ENCODE measurements at places on chromosomes 12 and 14. TPM values are rescaled to one million over a fixed set of nuclear protein-coding genes. Genes with fewer than 3 reads are reported as not detected.
A peak's percentile ranks its signal among the peaks of the same experiment; 100 is the strongest.

- no peaks in the 10 kb centered on the region for H3K36me3 ChIP-seq
- H3K4me1 ChIP-seq, result no peaks in the 10 kb centered on the region
- DNase-seq, result no peak
- no peak overlapping the region for H3K27ac ChIP-seq
- no peak overlapping the region for H3K4me3 ChIP-seq
- H3K27me3 ChIP-seq, result no peaks in the 10 kb centered on the region
These were observed 6.6 kb upstream of the PPM1A start for GRCh38 chr14:60242429-60242828.

DNA sequence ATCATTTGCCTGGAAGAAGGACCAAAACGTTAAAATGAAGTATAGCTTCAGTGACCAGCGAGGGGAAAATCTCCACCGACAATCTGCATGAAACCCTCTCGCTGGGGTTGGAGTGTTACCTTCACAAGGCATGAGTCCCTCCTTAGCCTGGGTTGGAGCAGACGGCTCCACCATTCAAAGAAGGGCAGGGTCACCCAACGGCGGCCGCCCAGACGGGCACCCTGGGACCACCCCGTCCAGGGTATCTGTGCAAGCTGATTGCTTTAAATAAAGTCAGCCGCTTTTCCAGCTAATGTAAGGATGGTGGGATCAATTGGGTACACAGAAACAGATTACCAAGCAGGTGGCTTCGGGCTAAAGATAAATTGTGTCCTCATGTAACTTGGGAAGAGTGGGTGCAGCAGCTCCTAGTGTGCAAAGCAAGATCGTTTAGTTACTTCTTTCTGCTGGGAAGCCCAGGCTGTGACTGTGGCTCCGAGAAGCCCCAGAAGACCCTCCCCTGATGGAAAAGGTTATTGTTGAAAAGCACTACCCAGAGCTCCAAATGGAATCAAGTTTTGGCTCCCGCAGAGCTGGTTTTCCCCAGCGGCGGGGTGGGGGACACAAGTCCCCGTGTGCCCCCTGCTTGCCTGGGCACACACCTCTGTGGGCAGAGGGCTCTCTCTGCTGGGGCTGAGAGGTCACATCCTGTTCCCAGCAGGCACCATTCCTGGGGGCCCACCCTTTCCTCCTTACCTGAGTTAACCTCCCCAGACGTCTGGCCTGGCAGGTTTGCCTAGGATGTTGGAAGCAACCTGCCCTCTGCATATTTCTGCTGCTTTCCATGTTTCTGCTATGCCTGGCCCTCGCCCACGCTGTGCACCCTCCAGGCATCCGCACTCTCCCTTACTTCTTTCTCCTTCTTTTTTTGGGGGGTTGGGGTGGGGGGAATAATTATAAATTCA lies 318.6 kb upstream of the DIO3 start:
- H3K4me3 ChIP-seq, result no peak overlapping the region
- H3K4me1 ChIP-seq, result no peaks in the 10 kb centered on the region
- DNase-seq, result no peak
- H3K36me3 ChIP-seq, result no peaks in the 10 kb centered on the region

GRCh38 chr14:102532204-102532658 lies 22.7 kb upstream of the ANKRD9 start:
- H3K4me1 ChIP-seq, result no peaks in the 10 kb centered on the region
- H3K27ac ChIP-seq, result no peak overlapping the region

- no peaks in the 10 kb centered on the region for H3K4me1 ChIP-seq
- H3K36me3 ChIP-seq, result no peaks in the 10 kb centered on the region
- H3K27me3 ChIP-seq, result no peaks in the 10 kb centered on the region
These were observed 242.0 kb downstream of the NEDD1 start for GRCh38 chr12:97148941-97149559.

- no peak overlapping the region for H3K27ac ChIP-seq
- DNase-seq, result no peak
- no peaks in the 10 kb centered on the region for H3K27me3 ChIP-seq
- H3K4me1 ChIP-seq, result peaks cover 32% of the 10 kb centered on the region
These were observed 19.7 kb downstream of the VDR start for GRCh38 chr12:47885012-47885501.

DNA sequence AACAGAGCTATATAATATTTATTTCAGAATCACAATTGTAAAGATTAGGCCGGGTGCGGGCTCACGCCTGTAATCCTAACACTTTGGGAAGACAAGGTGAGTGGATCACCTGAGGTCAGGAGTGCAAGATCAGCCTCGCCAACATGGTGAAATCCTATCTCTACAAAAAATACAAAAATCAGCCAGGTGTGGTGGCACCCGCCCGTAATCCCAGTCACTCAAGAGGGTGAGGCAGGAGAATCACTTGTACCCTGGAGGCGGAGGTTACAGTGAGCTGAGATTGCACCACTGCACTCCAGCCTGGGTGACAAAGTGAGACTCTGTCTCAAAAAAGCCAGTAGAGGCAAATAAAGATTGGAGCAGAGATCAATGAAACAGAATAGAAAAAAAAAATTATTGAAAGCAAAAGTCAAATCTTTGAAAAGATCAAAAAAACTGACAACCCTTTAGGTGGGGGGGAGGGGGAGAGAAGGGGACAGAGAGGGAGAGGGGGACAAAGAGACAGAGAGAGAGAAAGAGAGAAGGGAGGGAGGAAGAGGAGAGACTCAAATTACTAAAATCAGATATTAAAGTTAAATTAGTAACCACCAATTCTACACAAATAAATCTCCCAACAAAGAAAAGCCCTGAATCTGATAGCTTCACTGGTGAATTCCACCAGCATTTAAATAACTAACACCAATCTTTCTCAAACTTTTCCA lies 52.4 kb upstream of the AP4S1 start:
- H3K4me3 ChIP-seq, result no peak overlapping the region
- no peak overlapping the region for H3K27ac ChIP-seq
- H3K36me3 ChIP-seq, result no peaks in the 10 kb centered on the region
- peaks cover 17% of the 10 kb centered on the region for H3K4me1 ChIP-seq

DNA sequence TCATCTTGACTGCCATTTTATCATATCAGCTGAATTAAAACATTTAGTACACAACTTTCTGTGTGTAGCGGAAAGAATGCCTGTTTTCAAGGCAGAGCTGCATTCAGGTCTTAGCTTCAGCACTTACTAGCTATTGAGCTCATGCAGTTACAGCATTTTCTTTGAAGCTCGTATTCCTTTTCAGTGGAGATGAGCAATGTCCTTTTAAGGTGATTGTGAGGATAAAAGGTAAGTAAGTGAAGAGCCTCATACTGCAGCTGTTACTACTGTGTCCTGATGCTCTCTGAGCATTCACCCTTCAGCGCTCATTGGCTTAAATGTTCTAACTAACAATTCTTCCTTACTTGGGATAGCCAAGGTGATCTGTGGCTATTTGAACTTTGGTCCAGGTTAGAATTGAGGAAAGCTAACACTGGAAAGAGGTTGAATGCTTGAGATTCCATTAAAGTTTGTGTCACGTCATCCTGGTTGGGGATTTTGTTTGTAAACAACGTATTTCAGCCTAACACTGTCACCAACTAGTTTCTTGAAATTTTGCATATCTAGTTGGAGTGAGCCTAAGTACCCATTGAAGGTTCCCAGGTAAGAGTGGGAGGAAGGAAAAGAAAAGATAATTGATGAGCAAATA lies 71.4 kb downstream of the PAPOLA start:
- peak overlapping the region; percentile 27 for H3K27ac ChIP-seq
- no peak for DNase-seq
- no peak overlapping the region for H3K4me3 ChIP-seq
- peaks cover 18% of the 10 kb centered on the region for H3K4me1 ChIP-seq
- no peaks in the 10 kb centered on the region for H3K36me3 ChIP-seq

DNA sequence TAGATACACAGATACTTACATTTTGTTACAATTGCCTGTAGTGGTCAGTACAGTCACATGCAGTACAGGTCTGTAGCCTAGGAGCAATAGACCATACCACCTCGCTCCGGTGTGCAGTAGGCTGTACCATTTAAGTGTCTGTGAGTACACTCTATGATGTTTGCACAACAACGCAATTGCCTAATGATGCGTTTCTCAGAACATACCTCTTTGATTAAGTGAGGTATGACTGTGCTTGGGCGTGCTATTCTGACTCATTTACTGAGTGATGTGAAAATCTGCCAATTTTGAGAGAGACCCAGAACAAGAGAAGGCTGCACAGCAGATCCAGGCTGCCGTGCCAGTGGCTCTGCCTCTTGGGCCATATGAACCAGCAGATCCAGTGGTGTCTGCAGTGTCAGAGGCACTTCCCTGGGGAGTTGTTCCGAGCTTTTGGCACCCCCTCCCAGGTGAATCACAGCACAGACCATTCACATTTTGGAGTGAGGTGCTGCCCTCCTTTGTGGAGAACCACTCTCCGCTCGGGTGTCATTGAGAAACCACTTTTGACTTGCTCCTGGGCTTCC lies 20.4 kb downstream of the DLK1 start:
- H3K4me1 ChIP-seq, result peaks cover 11% of the 10 kb centered on the region
- no peaks in the 10 kb centered on the region for H3K36me3 ChIP-seq
- peak; percentile 99 for DNase-seq
- H3K27ac ChIP-seq, result peak overlapping the region; percentile 84
- peak overlapping the region; percentile 30 for H3K4me3 ChIP-seq

GRCh38 chr12:77060883-77061240 lies 4.5 kb downstream of the E2F7 start:
- no peak overlapping the region for H3K4me3 ChIP-seq
- DNase-seq, result no peak
- H3K27me3 ChIP-seq, result no peaks in the 10 kb centered on the region
- no peak overlapping the region for H3K27ac ChIP-seq
- no peaks in the 10 kb centered on the region for H3K36me3 ChIP-seq

DNA sequence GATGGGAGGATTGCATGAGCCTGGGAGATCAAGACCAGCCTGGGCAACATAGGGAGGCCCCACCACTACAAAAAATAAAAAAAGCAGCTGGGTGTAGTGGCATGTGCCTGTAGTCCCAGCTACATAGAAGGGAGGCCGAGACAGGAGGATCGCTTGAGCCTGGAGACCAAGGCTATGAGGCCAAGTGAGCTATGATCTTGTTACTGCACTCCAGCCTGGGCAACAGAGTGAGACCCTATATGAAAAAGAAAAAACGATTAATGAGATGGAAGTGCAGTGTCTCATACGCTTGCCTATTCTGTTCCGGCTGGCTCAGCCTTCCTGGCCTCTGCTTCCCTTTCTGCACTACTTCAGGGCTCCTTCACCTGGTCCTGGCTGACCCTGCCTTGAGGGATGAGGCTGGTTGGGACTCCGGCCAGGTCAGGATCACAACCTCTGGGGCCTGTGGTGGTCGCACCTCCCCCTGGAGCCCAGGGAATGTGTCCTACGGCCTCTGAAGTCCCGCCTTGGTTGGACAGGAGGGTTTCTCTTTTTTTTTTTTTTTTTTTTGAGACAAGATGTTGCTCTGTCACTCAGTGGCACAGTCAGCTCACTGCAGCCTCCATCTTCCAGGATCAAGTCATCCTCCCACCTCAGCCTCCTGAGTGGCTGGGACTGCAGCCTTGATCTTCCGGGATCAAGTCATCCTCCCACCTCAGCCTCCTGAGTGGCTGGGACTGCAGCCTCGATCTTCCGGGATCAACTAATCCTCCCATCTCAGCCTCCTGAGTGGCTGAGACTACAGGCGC lies 10.7 kb downstream of the TEDC1 start:
- H3K27me3 ChIP-seq, result no peaks in the 10 kb centered on the region
- no peak overlapping the region for H3K27ac ChIP-seq
- H3K36me3 ChIP-seq, result no peaks in the 10 kb centered on the region
- no peaks in the 10 kb centered on the region for H3K4me1 ChIP-seq
- no peak overlapping the region for H3K4me3 ChIP-seq
- DNase-seq, result no peak

Gene CCDC197
- not detected for total RNA-seq

Gene KLRC4
- total RNA-seq, result not detected

Gene JAG2
- 0.13 TPM for total RNA-seq

Gene MYG1
- 39.6 TPM for total RNA-seq

Gene FOXM1
- total RNA-seq, result 12.4 TPM
